Caudate nucleus (tissue), 63 donors: ENCODE measurements at places on chromosomes 5 and 9.

- DNase-seq, result no peak
Observed at GRCh38 chr9:135184181-135185053, 96.9 kb downstream of the OLFM1 start.

DNA sequence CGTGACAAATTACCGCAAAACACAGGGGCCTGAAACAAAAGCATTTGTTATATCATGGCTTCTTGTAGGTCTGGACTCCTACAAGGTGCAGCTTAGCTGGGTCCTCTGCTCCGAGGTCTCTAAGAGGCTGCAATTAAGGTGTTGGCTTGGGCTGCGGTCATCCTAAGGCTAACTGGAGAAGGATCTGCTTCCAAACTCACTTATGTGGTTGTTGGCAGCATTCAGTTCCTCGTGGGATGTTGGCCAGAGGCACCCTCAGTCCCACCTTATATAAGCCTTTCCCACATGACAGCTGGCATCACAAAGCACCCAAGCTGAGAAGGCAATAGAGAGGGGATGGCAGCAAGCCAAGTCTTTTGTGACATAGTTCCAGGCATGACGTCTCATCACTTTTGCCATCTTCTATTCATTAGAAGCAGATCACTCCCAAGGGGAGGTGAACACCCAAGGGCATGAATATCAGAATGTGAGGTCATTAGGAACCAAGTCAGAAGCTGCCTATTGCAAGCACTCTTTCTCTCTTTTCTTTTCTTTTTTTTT lies 47.9 kb upstream of the ZBTB43 start:
- DNase-seq, result no peak

DNA sequence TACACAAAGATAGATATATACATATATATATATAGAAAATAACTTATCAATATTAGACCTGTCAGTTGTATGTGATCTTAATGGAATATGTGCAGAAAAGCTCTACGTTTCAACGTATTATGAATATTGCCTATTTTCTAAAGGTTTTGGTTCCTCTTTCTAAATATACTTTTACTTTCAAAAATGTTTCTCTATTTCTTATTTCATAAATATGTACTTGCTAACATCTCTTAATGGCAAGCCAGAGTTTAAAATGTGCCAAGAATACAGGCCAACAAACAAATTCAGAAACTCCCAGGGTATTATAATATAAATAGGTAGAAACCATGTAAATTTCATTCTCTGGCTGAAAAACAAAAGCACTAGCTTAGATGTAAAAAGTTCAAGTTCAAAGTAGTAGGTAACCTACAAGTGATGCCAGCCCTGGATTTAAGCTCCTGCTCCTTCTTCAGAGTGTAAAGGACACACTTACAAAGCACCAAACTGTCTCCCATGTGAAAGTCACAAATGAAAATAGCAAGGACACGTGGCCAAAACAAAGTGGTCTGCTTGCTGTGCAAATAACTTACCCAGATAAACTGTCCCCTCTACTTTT lies 685.1 kb upstream of the DMAC1 start:
- DNase-seq, result no peak

- no peak for DNase-seq
Observed at GRCh38 chr9:116042321-116042720, 111.3 kb upstream of the PAPPA start.

GRCh38 chr9:100397529-100398266 lies 29.2 kb upstream of the MSANTD3 start:
- DNase-seq, result no peak

DNA sequence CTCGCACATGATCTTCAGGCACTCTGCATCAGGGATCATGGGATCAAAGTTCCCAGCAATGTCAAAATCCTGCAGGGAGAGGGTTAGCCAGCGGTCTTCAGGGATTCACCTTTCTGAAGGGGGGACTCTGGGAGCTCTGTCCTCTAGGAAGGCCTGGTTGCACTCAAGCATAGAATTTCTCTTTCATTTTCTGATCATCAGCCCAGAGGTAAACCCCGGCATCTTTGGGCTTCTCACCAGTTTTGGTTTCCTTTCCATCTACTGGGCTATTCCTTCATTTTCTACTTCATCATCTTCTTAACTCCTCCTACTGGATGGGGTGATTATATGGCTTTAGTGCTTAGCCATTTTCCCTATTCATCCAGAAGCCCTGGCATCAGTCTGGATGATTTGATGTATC lies 4.6 kb upstream of the DND1 start:
- no peak for DNase-seq

GRCh38 chr5:6758236-6758635 lies 45.0 kb downstream of the TENT4A start:
- no peak for DNase-seq

DNA sequence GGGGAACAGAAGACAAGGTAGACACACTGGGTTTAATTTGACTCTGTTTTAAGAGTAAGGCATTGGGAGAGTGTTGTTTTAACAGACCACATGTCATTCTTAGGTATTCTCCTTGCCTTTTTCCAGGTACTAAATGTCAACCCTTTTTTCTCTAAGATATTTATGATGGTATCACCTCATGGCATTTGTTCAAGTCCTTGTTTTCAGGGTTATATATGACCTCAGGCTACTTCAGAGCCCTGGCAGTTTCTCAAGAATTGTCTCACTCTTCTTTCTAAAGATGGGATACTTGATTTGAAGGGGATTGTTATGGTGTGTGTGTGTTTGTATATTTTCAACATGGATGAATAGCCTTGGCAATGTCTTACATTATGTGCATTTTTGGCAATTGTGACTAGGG lies 131.1 kb upstream of the ACTBL2 start:
- no peak for DNase-seq

DNA sequence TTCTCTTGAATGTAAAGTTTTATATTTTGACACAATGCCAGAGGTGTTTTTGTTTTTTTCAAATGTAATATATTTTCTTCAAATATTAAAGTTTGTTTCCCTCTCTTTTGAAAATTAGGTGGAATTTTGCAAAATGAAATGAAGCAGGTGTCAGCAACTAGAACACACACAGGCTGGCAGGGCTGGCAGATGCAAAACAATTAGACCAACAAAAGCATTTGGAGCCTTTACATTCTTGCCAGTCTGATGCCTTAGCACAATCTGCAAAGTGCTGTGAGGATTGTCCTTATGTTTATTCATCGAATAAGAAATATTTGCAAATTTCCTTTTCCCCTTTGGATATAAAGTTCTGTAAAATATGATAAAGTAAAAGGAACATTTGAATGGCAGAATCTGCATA lies 1063.9 kb downstream of the CDH9 start:
- no peak for DNase-seq

DNA sequence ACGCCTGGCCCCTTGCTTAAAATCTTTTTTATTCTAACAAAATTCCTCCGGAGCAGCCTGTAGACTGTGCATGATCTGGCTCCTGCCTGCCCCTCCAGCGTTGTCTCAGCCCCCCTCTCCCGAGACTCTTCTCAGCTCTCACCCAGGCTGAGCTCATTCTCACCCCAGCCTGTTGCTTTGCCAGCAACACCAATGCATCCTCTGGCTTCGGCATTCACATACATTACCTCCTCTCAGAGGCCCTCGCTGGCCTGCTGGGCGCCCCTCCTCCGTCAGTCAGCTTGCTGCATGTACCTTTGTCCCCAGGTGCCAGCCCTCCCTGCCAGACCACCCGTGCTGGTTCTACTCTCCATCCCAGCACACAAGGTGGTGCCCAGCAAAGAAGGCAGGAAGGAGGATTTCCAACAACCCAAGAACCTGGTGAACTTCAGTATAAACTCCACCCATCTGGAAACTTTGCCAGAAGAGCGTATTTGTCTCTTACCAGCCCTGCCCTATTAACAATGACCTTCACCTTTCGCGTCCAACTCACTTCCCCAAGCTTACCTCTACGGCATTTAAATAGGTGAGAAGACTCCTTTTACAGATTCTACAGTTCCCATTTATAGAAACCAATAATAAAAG lies 35.0 kb downstream of the MYO10 start:
- no peak for DNase-seq

DNA sequence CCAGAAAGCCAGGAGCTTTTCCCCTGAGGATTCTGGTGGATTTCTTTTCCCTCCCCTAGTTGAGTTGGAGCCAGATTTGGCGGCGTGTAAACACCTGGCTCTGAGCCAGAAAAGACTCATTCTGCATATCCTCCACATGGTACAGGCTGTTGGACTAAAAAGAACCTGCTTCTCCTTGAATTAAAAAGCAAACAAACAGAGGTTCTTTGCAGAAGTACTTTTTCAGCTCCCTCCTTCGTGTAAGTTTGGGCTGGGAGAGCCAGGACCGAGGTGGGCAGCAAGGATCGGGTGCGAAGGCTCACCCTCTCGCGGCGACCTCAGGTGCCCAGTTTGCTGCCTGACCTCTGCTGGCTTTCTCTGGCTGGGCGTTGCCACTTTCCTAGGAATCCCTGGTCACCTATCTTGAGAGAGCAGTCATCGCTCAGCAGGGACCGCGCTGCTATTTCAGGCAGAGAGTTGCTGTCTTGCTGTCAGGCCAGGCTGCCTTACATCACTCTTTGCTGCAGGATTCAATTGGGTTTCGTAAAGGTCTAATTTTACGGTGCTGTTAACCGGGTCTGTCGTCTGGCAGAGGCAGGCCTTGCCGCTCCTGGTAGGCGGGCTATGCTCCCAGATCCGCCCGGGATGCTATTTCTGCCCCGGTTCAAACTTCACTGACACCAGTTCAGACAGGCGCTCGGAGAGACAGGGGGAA lies 3.2 kb downstream of the PAPPA start:
- no peak for DNase-seq

GRCh38 chr5:33235304-33235703 lies 205.5 kb upstream of the TARS1 start:
- DNase-seq, result no peak

DNA sequence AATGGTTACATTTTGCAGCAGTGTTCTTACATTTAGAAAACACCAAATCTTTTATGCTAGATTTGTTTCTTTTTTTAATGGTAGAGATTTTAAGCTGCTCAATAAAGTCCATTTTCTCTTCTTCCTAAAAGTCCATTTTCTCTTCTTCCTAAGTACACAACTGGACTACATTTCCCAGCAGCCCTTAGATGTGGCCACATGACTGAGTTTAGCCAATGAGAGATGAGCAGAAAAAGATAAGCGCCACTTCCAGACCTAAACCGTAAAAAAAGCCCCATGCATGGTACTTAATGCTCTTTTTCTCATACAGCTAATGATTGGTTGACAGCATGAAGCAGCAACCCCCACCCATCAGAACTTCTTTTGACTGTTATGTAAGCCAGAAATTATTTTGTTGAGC lies 206.7 kb downstream of the FAM114A2 start:
- no peak for DNase-seq

DNA sequence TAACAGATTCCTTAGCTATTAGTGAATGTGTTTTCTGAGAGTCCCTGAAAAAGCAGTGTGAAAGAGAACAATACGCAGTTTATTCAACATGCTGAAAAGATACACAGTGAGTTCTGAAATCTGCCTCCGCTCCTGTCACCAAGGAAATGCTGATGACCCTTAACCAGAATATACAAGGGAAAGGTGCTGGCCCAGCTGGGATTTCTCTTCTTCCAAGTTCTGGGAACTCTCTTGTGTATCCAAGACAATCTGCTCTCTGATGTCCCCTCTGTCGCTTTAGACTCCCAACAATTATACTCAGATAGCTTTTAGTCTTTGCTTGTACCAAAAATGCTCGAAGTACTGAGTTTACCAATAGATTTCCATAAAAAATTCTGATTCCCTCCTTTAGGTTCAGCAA lies 214.9 kb downstream of the TMEM167A start:
- DNase-seq, result no peak

GRCh38 chr9:106757514-106757913 lies 105.5 kb upstream of the ZNF462 start:
- DNase-seq, result no peak

DNA sequence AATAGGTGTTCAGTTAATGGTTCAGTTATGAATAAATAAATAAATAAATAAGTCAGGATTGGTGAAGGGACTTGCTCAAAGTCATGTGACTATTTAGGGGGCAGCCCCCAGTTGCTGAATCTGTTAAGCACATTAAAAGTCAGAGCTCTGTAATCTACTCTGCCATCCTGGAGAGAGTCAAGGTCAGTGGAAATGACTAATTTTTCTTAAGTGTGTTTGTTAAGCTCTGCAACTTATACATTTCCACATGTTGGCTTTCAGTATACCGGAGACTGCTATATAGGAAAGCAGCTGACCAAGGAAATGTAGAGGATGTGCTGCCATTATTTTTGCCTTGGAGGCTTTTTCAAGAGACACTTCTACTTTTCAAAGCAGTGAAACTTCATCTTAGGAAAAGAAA lies 57.9 kb downstream of the KIAA1958 start:
- no peak for DNase-seq

GRCh38 chr9:136013524-136014034 lies 52.4 kb upstream of the UBAC1 start:
- DNase-seq, result no peak

GRCh38 chr5:138148811-138149210 lies 9.6 kb upstream of the NME5 start:
- DNase-seq, result no peak

DNA sequence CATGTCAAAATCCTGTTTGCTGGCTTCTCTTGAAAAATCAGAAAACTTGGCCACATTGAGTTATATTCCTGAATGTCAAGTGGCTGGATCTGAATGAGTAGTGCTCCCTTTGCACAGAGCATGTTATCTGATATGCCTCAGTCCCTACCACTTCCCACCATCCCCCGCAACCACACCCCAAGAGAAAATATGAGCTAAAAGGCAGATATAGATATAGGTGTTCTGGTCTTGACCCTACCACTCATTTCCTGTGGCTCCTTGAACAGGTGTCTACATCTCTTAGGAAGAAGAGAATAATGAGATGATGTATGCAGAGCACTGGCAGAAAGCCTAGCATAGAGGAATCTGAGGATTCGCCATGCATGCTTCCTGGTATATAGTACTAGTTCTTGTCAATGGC lies 6.6 kb upstream of the CYSTM1 start:
- DNase-seq, result no peak

DNA sequence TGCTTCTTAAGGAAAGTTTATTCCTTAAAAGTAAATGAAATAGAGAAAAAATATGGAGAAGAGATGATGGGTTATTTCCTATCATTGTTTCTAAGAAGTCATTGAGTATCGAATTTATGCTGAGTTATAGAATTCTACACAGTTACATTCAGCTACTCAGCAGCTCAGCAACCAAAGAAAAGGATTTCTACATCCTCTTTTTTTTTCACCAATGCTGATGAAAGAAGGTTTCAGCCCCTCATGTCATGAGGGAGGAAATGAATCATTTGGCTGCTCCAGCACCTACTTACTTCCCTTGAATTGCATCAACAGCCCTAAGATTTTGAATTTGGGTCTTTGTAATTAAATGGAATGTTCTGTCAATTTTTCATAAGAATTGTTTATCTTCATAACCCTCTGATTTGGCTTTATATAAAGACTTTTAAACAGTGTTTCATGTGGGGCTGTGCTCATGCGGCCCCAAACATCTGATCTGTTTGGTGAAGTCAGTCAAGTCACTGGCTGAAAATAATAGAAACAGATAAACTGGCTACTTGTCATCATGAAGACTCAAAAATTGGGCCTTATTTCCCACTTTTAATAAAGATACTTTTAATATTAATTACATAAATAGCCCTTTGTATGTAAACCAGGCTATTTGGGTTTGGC lies 18.5 kb upstream of the SNX2 start:
- no peak for DNase-seq

- no peak for DNase-seq
Observed at GRCh38 chr5:33330426-33330825, 110.3 kb upstream of the TARS1 start.
